ENCODE measurements at places on chromosomes 3 and 15.

DNA sequence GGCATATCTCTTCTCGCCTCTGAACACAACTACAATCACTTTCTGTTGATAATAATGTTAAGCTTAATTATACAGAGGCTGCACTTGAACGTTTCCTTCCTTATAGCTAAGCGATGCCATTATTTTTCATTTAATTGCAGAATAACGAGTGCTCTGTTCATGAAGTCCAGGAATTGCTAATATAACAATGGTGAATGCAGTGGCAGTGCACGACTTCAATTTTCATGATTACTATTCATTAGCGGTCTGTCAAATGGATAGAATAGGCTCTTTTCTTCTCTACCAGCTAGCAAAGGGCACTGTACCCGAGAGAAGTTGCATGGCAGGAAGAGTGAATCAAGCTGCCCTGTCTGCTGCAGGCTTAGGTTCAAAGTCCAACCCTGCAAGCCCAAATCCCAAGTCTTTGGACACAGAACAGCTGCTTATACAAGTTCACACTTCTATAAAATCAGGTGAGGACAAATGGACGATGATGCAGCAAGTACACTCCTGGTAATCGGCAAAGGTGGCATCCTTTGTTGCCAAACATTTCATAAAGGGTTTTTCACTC is 75.6 kb downstream of the PDZRN3 start:
- no peak for DNase-seq

GRCh38 chr3:23984934-23985333 is 39.8 kb downstream of the NR1D2 start:
- no peak for DNase-seq

- no peak for DNase-seq
These were observed 51.7 kb downstream of the CLDN11 start for GRCh38 chr3:170470063-170471016.

- no peak for DNase-seq
These were observed 125.6 kb upstream of the RASGRP1 start for GRCh38 chr15:38690216-38690615.

GRCh38 chr3:139794469-139795265 is 116.9 kb upstream of the NMNAT3 start:
- no peak for DNase-seq

DNA sequence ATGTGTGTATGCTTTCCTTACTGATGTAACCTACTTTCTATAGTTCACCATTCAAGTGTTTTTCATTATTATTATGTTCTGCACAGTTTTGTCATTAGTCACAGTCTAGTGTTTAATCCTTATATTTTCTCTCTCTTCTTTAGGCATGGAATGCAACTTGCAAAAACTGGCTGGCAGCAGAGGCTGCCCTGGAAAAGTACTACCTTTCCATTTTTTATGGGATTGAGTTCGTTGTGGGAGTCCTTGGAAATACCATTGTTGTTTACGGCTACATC is 6.9 kb downstream of the SUCNR1 start:
- no peak for DNase-seq

DNA sequence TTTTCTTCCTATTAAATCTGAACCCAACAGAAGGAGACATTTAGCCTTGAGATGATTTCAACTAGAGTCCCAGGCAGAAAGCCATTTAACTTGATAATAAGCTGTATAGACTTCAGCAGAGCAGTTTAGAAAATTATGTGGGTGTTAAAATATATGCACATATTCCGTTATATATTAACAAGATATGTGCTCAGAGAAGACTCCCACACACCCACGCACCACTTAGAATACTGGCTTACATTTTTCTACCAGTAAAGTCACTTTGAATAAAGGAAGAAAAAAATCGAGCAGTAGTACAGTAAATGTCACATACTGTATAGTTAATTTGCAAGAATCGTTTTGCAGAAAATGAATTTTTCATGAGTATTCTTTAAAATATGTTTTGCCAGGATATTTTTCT is 599.3 kb downstream of the FGF12 start:
- no peak for DNase-seq

DNA sequence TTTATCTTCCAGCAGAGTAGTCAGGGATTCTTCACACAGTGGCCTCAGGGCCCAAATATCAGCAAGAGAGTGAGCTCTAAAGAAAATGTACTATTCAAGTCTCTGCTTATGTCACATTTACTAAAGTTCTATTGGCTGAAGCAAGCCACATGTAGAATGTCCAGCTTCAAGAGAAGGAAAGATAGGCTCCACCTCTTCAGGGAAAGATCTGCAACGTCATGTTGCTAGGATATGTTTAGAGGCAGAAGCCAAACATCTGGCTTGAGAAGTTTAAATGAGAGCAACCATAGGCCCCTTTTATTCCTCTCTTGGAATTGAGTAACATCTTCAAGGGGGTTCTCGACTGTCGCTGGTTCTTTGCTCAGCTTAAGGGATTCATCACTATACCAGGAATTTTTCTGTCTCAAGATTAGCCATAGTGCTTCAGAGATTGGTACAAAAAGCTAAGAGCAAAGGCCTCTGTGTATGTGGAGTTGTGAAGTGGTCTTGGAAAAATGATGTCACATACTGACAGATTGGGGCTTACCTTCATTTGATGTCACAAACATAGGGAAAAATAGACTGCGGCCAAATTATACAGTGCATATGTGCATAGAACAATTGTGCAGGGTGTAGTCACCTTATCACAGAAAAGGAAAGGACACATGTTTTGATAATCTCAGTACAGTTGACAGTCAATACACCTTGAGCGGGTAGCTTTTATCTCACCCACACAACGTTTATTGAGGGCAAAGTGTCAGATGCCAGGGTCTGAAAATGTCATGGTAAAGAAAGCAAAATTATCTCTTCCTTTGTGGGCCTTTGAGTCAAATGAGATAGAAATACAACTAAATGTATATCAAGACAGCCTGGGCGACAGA is 11.3 kb upstream of the THRB start:
- DNase-seq, result no peak

DNA sequence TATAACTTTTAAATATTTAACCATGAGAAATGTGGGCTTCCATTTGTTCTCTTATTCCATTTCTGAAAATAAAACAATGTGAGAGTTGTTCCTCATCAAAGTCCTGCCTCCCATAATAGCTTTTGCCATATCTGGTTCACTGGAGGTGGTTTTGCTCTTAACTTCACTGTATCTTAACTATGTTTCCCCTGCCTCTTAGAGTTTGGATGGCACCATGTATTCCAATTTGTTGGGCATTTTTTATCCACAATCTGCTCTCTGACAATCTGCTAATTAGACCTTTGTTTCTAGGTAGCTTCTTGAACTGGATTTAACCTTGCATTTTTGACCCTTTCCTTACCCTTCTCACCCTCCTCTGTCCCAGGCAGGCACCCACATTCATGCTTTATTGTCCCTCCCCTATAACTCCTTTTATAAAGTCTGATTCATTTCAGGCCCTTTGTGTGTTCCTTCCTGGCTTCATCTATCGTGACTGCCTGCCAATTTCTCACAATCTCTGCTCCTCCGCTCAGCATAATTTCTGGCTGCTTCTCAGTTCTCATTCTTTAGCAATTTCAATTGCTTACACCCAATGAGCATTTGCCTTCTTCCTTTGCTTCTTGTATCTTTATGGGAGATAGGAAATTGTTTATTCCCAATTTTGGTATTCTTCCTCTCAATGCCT is 144.2 kb upstream of the ARHGEF26 start:
- no peak for DNase-seq

GRCh38 chr3:32700244-32700643 is 15.3 kb downstream of the CNOT10 start:
- no peak for DNase-seq

DNA sequence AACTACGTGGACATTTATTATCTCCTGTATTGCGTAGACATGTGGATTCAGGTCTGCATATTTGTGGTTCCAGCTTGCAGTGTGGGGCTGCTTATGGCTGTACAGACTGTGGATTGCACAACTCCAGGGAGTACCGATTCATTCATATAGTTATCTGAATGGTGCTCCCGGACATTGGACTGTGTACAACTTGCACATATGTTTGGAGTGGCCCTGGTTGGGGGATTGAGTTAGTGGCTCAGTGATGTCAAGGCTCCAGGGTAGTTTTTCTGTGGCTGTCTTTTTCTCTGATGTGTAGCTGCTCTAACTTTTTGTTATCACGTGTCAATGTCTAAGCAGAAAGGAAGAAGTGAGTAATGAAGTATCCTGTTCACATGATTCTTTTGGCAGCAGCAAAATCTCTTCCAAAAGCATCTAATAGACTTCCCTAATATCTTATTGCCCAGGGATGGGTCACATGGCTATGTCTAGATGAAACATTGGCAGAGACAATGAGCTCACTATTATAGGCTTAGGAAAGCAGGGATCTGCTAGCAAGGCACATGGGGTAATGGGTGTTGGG is 15.8 kb downstream of the ST3GAL6 start:
- peak; percentile 8 for DNase-seq

GRCh38 chr3:159029306-159030026 is 227.6 kb downstream of the MFSD1 start:
- DNase-seq, result no peak

DNA sequence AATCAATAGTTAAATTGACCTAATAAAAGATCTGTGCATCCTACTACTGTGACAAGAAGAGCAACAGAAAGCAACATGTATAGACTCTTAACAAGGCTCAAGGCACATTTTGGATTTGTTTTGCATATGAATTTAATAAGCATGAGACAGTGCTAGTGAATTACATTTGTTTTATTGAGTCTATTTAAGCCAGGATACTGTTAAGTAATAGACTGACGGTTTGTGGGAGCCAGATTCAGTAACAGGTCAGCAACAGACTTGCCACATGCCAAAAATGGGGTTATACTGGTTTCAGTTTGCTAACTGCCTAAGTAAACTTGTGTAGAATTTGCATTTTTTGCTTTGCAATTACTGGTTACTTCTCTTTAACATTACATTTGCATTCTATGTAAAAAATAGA is 54.0 kb downstream of the MBNL1 start:
- DNase-seq, result no peak

GRCh38 chr3:126031981-126032471 is 51.9 kb downstream of the SLC41A3 start:
- DNase-seq, result no peak

DNA sequence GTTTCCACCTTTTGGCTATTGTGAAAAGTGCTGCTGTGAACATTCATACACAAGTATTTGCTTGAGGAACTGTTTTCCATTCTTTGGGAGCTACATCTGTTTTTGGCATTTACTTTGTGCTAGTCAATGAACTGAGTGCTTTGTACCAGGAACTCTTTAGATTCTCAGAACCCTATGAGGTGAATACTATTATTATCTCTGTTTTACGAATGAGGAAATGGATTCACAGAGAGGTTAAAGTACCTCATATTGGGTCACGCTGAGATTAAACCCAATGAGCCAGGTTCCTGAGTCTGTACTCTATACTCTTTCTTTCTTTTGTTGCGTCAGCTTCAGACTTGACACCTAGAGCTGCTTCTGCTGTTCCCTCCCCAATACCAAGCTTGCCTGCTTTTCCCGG is 358.1 kb downstream of the CNTN4 start:
- DNase-seq, result no peak

DNA sequence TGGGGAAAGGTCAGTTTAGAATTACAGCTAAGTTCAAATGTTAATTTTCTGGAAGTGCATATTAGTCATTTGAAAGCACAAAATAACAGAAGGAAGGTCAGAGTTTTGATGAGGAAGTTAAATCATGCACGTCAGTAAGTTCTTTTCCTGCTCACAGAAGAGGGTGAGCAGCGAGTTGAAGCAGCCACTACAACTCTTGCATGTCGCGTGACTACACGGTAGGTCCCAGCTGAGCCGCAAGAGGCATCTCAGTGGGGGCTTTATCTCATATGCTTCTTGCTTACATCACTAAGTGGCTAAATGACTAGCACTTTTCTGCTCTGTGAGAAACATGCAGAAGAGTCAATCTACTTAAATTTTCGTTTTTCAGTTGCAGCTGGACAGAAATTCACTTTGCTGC is 21.3 kb upstream of the SEC62 start:
- DNase-seq, result no peak

GRCh38 chr3:169562988-169563774 is 100.3 kb downstream of the MECOM start:
- no peak for DNase-seq

DNA sequence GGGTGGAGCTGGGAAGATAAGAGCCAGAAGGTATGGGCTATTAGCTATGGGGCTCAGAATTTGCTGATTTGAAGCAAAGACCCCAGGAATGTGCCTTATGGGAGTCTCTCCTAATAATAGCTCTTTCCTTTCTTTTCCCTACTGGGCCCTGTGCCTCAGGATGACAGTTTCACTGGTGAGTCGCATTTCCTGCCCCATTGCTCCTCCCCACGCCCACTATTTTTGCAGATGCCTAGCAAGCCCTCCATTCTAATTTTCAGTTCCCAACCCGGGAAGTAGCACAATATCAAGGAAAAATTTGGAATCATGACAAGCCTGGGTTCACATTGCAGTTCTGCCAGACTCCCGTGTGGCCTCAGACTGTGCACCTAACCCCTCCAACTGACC is 583 bp downstream of the IL17RE start:
- DNase-seq, result no peak

DNA sequence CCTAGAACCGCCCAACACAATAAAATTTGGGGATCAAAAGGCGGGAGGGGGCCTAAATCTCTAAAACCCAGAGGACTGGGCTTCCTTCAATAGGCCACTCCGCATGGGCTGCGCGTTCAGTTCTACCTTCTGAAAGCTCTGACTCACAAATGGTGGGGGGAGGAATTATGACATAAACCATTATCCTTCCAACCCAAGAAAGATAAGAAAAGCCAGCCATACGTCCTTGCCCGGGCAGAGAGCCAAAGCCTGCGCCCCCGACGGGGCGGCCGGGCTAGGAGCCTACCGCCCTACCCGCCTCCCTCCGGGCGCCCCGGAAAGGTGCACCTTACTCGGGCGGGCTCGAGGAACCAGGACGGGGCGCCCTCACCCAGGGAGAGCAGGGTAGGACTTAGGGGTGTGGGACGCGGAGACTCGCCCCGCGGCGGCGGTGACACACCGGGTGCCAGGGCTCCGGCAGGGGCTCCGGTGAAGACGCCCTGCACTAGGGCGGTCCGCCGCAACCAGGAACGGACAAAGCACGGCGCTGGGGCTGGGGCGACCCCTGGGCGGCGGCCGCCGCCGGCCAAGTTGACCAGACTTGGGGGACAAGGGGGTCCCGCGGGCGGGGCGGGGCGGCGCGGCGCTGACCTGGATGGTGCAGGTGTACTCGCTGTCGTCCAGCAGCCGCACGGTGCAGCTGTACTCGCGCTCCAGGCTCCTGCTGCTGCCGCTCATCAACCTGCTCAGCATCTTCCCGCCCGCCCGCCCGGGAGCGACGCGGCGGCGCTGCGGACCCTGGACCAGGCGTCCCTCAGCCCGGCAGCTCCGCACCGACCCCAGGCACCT is 534 bp downstream of the FRMD5 start:
- DNase-seq, result peak; percentile 48

DNA sequence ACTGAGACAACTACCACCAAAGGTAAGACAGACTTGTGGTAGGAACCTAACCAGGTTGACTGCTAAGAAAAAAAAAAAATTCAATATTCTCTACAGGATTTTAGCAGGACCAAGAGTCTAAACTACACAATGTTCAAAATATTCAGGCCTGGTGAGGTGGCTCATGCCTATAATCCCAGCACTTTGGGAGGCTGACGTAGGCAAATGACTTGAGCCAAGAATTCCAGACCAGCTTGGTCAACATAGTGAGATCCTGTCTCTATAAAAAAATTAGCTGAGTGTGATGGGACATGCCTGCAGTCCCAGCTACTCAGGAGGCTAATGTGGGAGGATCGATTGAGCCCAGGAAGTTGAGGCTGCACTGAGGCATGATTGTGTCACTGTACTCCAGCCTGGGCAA is 341.6 kb upstream of the WNT5A start:
- DNase-seq, result no peak

- DNase-seq, result no peak
These were observed 6.5 kb downstream of the BCHE start for GRCh38 chr3:165830746-165831145.

GRCh38 chr3:179000659-179001058 is 71.0 kb downstream of the ZMAT3 start:
- no peak for DNase-seq
